Endothelial cell (in vitro differentiated cells): ENCODE measurements at places on chromosomes 2 and 18.
A peak's percentile ranks its signal among the peaks of the same experiment; 100 is the strongest.

DNA sequence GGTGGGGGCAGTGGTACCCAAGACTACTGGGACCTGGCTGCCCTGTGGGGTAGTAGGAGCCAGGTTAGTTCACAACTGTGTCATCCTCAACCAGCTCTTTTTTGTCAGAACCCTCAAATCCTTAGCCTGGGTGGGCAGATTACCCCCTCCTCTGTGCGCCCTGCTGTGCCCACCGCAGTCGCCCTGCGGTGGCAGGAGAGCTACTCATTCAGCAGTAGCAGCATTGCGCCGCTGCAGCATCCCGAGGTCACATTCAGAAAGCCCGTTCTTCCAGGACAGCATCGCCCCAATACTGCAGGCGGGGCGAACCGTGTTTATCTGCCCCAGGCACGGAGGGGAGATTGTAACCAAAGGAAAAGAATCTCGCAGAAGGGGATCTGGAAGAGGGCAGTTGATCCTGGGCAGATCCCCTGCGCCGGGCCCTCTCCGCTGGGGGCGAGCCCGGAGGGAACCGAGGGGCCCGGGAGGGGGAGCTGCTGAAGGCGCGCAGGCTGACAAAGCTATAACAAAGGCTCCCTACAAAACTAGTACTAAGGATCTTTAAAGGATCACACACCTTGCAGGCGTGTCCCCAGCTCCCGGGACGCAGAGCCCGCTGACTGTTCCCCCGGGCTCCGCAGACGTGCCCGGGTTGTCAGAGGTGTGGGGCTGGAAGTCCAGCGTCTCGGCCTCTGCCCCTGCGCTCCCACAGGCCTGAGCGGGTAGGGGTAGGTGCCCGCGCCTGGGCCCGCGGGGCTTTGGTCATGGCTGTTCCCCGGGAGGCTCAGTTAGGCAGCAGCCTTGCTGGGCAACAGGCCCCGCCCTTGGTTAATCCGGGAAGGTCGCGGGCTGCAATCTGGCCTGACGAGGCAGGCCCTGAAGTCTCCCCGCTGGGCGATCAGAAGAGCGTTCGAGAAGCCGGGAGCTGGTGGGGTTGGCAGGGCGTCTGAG, 13.2 kb downstream of the POU3F3 start:
- no peak for DNase-seq

DNA sequence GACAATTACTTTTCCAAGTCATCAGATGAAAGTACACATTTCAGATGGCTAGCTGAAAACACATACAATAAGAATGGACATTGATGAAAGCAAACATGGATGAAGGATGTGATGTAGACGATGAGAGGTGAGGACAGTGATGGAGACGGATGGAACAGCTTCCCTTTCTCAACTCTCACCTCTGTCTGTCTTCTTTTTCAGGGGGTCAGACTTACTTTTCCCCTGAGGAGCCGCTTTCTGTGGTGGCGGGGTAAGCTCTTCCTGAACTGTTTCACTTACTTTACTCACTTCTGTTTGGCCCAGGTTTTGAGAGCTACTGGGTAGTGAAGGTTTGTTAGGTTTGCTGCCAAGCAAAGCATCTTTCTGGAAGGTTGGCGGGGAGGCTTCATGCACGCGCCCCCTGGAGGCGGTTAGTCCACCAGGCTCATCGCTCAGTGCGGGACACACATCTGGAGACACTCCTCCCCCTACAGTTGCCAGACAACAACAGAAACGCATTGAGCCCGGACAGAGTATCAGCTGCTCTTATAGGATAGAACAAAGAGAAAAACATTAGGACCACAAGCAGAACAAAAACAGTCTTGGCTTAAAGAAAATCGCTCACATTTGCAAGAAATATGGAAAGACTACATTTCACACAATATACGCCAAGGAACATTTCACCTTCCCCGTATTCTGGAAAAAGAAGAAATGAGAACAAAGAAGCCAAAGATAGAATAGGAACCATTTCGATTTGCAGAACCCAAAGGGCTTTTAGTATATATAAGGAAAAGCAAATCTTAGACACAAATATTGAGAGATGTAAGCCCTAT, 90.5 kb downstream of the MYOM1 start:
- peak; percentile 84 for DNase-seq

GRCh38 chr18:23069481-23069880, 65.8 kb upstream of the CABLES1 start:
- DNase-seq: no peak

DNA sequence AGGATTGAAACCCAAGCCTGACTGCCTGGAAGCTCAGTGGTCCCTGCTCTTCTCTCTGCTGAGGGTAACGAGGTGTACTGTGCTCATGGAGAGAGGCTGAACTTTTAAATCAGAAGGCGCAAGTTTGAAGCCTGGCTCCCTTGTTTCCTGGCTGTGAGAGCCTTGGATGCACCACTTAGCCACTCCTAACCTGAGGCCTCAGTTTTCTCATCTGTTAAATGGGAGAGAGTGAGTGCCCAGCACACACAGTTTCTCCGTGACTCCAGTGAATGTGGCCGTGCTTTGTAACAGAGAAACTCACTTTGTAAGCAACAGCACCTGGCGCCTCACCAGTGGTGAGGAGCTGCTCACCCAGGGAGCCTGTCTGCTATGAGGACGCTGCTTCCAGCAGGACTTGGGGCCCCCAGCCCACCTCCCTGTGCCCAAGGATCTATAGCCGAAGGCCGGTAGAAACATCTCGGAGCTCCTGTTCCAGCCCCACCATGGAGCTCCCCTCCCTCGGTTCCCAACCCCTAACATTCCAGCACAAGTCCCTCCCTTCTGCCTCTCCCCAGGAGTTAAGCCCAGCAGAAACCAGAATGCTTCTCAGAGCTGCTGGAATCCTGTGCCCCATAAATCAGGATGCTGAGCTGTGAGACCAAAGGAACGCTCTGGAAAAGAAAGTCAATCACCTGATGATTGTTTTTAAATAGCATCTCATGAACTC, 20.3 kb upstream of the KCNK3 start:
- DNase-seq: no peak

GRCh38 chr18:62637807-62638687, 77.3 kb upstream of the PHLPP1 start:
- DNase-seq: peak; percentile 51

DNA sequence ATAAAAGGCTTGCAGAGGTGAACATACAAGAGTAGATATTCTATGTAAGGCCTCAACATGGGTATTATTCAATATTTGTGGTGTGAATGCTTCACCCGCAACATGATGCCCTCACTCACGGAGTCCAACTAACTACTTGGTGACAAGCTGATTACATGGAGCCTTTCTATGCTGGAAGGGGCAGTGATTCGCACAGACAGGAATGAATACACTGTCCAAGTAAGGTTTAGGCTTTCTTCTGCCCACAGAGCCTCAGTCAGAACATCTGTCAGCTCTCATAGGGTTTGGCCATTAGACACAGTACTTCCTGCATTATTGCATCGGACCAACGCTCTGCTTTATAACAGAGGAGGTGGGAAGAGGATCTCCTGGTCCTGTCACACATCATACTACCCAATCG, 80.3 kb upstream of the SLC35G4 start:
- DNase-seq: no peak

DNA sequence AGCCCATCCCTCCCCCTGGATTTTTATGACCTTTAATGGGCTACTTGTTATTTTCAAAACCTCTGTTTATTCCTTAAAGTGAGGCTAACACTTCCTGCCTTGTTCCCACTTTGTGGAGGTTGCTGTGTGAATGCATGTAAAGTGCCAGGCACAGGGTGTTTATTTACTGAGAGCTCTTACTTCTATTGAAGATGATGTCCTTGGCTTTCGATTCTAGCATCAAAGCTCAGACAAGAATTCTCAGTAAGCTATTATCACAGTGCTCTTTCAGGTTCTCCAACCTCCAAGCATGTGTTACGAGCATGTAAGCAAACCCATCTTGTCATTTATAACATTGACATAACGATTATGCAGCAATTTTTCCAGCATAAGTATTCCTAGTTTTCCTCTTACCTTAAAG, 44.2 kb downstream of the DPYSL5 start:
- no peak for DNase-seq

DNA sequence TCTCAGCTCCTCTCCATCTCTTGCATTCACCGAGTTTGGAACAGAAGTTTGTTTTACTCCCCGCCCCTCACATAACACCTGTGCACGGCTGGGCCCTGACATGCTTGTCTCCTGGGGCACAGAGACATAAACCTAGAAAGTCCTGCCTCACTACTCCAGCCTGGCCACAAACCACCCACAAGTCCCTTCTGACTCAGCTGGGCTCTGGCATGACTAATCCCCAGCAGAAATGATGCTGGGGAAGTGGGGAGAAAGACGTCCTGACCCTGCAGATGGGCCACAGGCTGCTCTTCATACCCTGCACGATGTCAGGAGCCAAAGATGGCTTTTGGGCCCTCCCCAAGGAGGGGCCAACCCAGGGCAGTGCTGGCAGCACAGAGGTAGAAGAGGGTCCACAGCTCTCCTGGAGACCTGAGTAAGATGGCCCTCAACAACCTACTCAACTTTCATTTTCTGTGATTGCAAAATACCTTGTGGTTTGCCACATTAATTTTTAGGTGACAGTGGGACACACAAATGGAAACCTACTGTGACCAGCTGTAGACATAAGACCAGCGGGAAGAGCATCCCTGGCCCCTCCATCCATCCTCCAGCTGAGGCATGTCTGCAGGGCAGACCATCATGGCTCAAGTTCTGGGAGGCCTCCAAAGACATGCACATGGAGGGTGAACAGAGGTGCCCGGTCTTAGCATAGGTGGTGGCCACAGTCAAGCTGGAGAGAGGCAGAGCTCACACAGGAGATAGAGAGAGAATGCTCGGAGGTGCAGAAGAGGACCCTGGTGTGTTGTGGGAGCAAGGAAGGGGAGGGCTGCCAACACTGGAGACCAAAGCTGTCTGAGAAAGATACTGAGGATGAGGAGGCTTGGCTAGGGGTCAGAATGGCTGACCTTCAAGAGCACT, 40.0 kb downstream of the DNMT3A start:
- DNase-seq: no peak

DNA sequence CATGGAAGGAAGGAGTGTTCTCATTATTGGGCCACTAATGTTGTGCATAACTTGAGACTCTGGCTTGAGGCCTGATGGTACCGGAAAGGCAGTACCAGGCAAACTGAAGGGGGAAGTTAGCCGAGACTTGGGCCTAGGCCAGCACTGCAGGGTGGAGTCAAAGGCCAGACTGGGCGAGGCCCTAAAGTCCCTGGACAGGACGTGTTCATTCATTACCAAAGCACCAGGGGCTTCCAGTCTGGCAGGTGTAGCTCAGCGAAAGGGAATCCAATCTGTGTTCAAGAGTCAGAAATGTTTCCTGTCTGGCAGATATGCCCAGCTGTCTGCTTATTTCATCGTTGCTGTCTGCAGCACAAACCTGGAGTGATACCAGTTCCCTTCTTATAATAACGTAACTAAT, 4.7 kb upstream of the ITSN2 start:
- no peak for DNase-seq
